ENCODE measurements at places on chromosomes 1 and 21.

- no peak for DNase-seq
These were observed 446.9 kb downstream of the NEGR1 start for GRCh38 chr1:71835442-71835813.

DNA sequence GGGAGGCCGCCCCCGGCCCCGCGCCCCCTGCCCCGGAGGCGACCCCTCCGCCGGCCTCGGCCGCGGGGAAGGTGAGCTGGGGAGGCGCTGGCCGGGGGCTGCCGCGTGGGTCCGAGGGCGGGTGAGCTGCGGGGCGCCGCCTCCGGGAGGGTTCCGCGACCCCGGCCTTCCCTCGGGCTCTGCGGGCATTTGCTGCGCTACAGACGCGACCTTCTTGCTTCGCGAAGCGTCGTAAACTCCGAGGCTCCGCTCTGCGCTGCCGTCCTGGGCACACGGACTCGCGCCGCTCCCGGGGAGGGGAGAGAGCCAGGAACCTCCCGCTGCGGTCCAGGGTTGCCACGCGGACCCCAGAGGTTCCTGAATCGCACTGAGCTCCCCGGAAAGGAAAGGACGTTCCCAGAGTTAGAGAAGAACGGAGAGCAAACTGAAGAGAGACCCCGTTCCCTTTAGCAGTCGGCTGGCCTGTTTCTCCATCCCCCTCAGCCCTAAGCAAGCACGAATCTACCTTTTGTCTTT lies 345 bp downstream of the SLX9 start:
- DNase-seq: no peak

DNA sequence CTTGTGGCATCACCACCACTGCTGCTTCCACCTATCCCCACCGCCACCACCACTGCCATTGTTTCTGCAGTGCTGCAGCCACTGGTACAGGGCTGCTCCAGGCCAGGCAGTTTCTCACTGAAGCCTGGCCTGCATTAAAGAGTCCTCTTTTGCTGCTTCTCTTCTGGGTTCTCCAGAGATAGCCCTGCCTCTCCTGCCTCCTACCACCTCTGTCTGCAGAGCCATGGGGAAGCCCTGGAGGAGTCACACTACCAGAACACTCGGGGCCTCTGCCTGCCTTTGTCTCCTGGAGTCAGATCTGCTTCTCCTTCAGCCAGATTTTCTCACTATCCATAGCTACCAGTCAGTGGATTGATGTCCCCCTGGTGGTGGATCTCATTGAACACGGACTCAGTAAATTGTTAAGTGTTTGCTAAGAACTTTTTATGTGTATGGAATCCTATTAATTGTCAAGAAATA lies 37.7 kb upstream of the DDAH1 start:
- DNase-seq: peak; percentile 67

DNA sequence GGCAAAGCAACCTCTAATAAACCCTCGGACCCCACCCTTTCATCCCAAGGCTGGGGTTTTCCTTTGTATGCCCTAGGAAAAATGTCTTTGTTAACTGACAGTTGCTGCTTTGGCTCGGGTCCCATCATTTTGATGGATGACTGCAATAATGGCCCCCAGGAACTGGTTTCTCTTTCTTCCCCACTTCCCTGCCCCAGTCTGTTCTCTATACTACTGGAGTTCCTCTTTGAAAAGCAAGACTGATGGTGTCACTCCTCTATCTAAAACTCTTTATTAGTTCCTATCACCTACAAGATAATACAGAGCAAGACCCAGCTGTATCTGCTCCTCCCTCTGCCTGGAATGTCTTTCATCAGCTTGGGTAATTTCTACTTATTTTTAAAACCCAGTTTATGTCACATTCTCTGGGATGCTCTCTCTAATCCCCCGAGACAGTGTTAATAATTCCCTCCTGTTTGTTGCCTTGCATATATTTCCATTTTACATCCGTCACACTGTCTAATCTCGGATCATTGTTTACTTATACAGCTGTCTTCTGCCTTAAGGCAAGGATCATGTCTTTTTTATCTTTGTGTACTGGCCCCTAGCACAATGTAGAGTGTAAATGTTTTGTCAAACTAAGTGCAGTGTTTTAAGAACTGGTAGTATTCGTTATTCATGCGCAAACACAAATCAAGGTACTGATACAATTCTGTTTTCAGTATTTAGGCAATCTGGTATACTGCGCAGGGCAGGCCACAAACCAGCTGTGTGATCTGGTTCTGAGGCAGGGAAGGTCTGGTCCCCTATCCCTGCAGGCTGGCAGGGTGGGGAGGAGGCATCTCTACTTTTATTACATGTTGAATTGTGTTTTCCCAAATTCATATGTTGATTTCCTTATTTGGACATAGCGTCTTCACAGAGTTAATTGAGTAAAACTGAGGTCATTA lies 16.1 kb downstream of the SLAMF1 start:
- DNase-seq: no peak
